Right lobe of liver (tissue), 6 donors: ENCODE measurements at places on chromosomes 3 and 15.

DNA sequence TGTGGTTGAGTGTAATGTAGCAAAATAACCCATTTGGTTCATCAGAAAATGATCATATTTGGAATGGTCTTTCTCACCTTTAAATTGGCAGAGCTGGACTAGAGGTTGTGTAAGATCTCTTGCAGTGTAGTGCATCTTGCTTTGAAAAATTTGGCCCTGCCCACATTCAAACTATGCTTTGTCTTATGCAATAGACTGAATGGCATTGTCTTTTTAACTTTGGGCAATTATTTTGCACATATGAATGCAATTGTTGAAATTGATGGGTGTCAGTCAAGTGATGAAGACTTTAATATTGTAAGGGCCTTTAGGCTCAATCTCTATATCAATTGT lies 381.4 kb downstream of the GRM7 start:
- no peak for DNase-seq
- H3K4me3 ChIP-seq: no peak overlapping the region
- no peaks in the 10 kb centered on the region for H3K36me3 ChIP-seq

DNA sequence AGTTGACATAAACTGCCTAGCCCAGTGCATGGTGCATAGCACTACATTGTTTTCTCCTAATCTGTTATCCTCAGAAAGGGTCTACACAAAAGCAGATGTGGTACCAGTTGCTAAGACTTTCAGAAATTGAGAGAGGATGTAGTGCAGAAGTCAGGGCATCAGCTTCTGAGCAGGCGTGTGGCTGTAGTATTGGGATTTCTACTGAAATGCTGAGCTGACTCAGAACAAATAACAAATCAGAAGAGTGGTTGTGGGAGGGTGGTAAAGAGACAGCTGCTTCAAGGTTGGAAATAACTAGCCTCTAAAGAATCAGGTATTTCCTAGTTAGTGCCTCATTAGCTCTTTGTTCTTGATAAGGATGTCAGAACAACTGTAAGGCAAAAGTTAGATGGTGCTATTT lies 161.3 kb downstream of the AKAP13 start:
- H3K36me3 ChIP-seq: no peaks in the 10 kb centered on the region
- H3K27me3 ChIP-seq: no peaks in the 10 kb centered on the region
- no peak overlapping the region for H3K4me3 ChIP-seq
- DNase-seq: no peak
- H3K4me1 ChIP-seq: no peaks in the 10 kb centered on the region
- H3K27ac ChIP-seq: no peak overlapping the region

GRCh38 chr3:5874931-5875341 lies 687.4 kb downstream of the EDEM1 start:
- no peaks in the 10 kb centered on the region for H3K36me3 ChIP-seq
- no peak overlapping the region for H3K27ac ChIP-seq
- H3K27me3 ChIP-seq: no peaks in the 10 kb centered on the region
- no peak overlapping the region for H3K4me3 ChIP-seq
- H3K4me1 ChIP-seq: no peaks in the 10 kb centered on the region

GRCh38 chr3:99774467-99774866 lies 43.2 kb upstream of the CMSS1 start:
- no peaks in the 10 kb centered on the region for H3K27me3 ChIP-seq
- H3K4me3 ChIP-seq: no peak overlapping the region
- H3K27ac ChIP-seq: no peak overlapping the region
- H3K36me3 ChIP-seq: no peaks in the 10 kb centered on the region
- no peaks in the 10 kb centered on the region for H3K4me1 ChIP-seq

GRCh38 chr3:157027861-157028745 lies 131.8 kb downstream of the CCNL1 start:
- H3K4me3 ChIP-seq: no peak overlapping the region
- H3K27me3 ChIP-seq: no peaks in the 10 kb centered on the region
- H3K4me1 ChIP-seq: no peaks in the 10 kb centered on the region
- H3K36me3 ChIP-seq: no peaks in the 10 kb centered on the region

DNA sequence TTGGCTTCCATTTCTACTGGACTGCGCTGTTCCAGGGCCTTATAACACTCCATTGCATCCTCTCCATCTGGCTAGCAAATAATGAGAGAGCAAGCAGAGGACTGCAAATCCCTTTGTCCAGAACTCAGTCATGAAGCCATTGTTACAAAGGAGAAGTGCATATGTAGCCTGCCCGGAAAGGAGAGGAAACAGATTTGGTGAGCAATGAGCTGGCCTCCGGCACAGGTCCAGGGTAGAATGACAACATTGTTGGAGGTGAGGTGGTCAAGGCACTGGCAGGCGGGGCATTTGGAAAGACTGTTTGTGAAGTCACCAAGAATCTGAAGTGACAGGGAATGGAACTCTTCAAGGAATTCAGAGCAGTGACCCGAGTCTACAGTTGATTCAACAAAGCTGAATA lies 25.0 kb upstream of the ATP1B3 start:
- H3K36me3 ChIP-seq: no peaks in the 10 kb centered on the region
- H3K27ac ChIP-seq: no peak overlapping the region
- H3K4me1 ChIP-seq: no peaks in the 10 kb centered on the region
- H3K27me3 ChIP-seq: no peaks in the 10 kb centered on the region
- DNase-seq: no peak
- no peak overlapping the region for H3K4me3 ChIP-seq

GRCh38 chr3:131762981-131763564 lies 260.3 kb upstream of the MRPL3 start:
- no peak for DNase-seq
- H3K4me1 ChIP-seq: no peaks in the 10 kb centered on the region
- no peak overlapping the region for H3K27ac ChIP-seq
- H3K27me3 ChIP-seq: no peaks in the 10 kb centered on the region

GRCh38 chr3:184488577-184488976 lies 73.0 kb upstream of the EPHB3 start:
- H3K4me3 ChIP-seq: no peak overlapping the region
- H3K4me1 ChIP-seq: no peaks in the 10 kb centered on the region
- no peaks in the 10 kb centered on the region for H3K36me3 ChIP-seq
- no peak for DNase-seq

DNA sequence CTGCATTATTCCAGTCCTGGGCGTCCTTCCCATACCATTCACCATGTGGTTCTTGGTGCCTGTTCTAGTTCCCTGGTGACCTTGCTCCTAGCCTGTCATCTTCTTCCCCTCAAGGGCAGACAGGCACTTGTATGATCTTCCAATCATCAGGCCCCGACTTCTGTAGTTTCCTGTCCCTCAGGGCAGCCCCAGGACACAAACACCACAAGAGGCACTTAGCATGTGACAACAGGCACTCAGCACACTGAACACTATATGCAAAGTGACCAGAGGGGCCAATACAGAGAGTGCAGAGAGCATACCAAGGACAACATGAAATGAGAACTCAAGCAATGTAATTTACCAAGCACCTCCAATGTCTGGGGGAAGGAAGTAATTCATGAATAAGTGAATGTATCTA lies 17.9 kb downstream of the TMEM40 start:
- no peak overlapping the region for H3K4me3 ChIP-seq
- DNase-seq: no peak
- no peaks in the 10 kb centered on the region for H3K27me3 ChIP-seq
- no peak overlapping the region for H3K27ac ChIP-seq
- H3K4me1 ChIP-seq: no peaks in the 10 kb centered on the region

DNA sequence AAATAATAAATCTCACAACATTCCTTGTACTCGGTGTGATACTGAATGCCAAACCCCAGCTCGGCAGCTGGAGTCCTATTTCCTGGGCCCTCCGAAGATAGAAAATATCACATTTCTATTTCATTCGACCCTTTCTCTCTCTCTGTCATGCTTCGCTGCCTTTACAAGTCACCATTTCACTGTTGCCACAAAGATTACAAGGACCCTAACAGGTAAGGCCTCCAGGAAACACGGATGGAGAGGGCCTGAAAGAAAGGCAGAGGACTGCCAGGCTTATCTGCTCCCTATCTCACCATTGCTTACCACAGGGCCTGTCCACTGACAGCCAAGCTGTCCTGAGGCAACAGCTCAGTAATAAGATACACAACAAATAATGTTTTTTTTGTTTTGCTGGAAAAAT lies 376.5 kb downstream of the MECOM start:
- no peak for DNase-seq
- H3K27me3 ChIP-seq: no peaks in the 10 kb centered on the region
- H3K36me3 ChIP-seq: no peaks in the 10 kb centered on the region
- no peak overlapping the region for H3K4me3 ChIP-seq
- H3K27ac ChIP-seq: no peak overlapping the region
- H3K4me1 ChIP-seq: no peaks in the 10 kb centered on the region

- no peak for DNase-seq
- no peaks in the 10 kb centered on the region for H3K27me3 ChIP-seq
- H3K4me1 ChIP-seq: no peaks in the 10 kb centered on the region
- no peak overlapping the region for H3K4me3 ChIP-seq
- H3K27ac ChIP-seq: no peak overlapping the region
Observed at GRCh38 chr3:115401298-115401697, 222.0 kb upstream of the GAP43 start.

DNA sequence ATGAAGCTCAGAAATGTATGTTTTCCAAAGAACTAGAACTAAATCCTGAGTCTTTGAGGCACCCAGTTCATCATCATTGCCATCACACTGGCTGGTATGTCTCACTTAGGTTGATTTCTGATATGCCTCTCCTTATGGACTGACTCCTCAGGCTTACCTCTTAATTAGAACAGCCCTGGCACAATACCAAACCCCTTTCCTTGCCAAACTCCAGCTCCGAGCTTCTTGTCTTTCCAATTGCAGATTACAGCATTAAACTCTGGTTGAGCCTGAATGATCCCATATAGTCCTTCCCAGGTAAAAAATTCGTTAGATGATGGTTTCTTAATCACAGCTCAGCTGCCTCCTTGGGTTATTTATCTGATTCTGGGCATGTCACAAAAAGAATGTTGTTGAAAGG lies 66.3 kb downstream of the RTP4 start:
- H3K4me1 ChIP-seq: no peaks in the 10 kb centered on the region
- H3K36me3 ChIP-seq: no peaks in the 10 kb centered on the region
- no peaks in the 10 kb centered on the region for H3K27me3 ChIP-seq
- DNase-seq: no peak
- no peak overlapping the region for H3K27ac ChIP-seq
- no peak overlapping the region for H3K4me3 ChIP-seq

DNA sequence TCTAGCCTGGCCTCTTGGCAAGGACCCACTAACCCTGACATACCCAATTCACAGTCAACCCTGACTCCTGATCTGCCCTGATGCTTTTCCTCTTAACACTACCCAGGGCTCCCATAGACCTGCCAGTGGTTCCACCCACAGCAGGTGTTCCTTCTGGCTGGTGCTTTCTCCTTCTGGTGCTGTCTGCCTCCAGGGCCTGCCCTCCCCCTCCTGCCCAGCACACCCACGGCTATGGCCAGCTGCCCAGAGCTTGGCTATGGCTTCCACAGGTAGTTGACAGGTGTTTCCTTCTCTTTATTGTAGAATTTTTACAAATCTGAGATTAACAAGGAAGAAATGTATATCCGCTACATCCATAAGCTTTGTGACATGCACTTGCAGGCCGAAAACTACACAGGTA lies 46.5 kb upstream of the MANF start:
- no peak overlapping the region for H3K27ac ChIP-seq
- no peaks in the 10 kb centered on the region for H3K27me3 ChIP-seq
- no peaks in the 10 kb centered on the region for H3K4me1 ChIP-seq
- DNase-seq: no peak
- no peak overlapping the region for H3K4me3 ChIP-seq
- H3K36me3 ChIP-seq: no peaks in the 10 kb centered on the region

- no peak overlapping the region for H3K4me3 ChIP-seq
- no peaks in the 10 kb centered on the region for H3K36me3 ChIP-seq
- no peak for DNase-seq
- H3K27ac ChIP-seq: no peak overlapping the region
Observed at GRCh38 chr3:45232521-45232920, 6.4 kb upstream of the TMEM158 start.

GRCh38 chr15:88663141-88663621 lies 24.4 kb downstream of the ISG20 start:
- no peak overlapping the region for H3K4me3 ChIP-seq
- H3K36me3 ChIP-seq: no peaks in the 10 kb centered on the region
- no peaks in the 10 kb centered on the region for H3K27me3 ChIP-seq
- no peaks in the 10 kb centered on the region for H3K4me1 ChIP-seq
- no peak for DNase-seq

- no peak overlapping the region for H3K27ac ChIP-seq
- no peak overlapping the region for H3K4me3 ChIP-seq
- H3K27me3 ChIP-seq: no peaks in the 10 kb centered on the region
- DNase-seq: no peak
- H3K4me1 ChIP-seq: no peaks in the 10 kb centered on the region
- no peaks in the 10 kb centered on the region for H3K36me3 ChIP-seq
Observed at GRCh38 chr3:15467227-15468181, 40.1 kb downstream of the EAF1 start.

DNA sequence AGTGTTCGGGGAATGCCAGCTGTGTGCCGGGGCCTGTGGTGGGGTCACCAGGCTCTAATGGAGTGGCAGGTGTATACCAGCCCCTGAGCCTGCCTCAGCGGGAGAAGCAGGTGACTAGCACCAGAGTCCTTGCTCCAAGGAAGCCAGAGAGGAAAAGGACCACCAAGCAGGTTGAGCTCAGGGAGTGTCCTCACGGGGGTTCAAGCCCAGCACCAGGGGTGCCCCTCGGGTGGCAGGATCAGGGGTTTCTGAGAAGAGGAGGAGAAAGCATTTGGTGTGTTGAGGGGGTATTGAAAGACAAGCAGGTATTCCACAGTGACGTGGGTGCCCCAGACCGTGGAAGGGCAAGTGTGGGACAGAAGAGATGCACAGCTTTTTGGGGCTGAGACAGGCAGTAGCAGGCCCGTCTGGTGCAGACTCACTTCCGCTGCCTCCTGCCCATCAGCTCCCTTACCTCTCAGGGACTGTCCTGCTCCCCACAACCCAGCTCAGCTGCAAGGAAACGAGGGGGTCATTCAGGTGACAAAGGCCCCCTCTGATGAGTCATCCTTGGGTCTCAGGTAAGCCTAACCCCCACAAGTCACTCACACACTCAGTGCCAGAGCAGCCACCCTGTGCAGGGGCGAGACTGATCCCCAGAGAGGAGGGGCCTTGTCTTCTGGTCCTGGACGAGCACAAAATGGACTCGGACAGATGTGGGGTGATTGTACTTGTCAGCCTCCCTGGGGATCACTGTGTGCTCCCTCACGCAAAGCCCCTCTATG lies 21.4 kb upstream of the POC1A start:
- H3K4me1 ChIP-seq: peaks cover 47% of the 10 kb centered on the region
- no peaks in the 10 kb centered on the region for H3K36me3 ChIP-seq
- H3K4me3 ChIP-seq: no peak overlapping the region
- H3K27me3 ChIP-seq: no peaks in the 10 kb centered on the region

DNA sequence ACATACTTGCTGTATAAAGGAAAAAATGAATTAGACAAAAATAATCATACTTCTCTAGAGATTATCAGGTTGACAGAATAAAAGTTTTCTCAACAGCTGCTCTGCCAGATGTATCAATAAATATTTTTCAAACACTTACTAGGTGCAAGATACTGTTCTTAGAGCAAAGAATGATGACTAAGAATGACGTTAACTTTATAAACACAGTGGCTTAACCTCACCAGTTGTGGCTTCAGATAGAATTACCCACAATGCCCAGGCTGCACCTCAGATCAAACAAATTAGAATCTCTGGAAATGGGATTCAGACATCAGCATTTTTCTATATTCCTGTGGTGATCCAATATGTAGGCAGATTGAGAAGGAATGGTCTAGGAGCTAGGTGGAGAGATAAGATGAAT lies 422.4 kb upstream of the ATP11B start:
- H3K27ac ChIP-seq: no peak overlapping the region
- H3K36me3 ChIP-seq: no peaks in the 10 kb centered on the region
- no peaks in the 10 kb centered on the region for H3K4me1 ChIP-seq
- H3K27me3 ChIP-seq: no peaks in the 10 kb centered on the region
